ENCODE measurements at places on chromosomes 12 and 14. TPM values are rescaled to one million over a fixed set of nuclear protein-coding genes. Genes with fewer than 3 reads are reported as not detected.

DNA sequence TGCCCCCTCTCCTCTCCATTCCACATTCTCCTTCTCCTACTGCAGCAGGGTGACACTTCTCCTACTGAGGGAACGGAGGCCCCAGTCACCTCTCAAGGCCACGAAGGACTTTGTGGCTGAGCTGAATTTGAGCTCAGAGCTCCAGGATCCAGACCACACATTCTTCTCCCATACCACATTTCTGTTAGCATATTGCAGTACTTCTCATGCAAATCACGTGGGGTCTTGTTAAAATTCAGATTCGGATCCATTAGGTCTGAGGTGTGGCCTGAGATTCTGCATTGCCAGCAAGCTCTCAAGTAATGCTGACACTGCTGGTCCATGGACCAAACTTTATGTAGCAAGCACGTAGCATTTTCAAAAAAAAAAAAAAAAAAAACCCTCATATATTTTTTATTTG is 9.6 kb upstream of the IFI27L2 start:
- no peak for DNase-seq

DNA sequence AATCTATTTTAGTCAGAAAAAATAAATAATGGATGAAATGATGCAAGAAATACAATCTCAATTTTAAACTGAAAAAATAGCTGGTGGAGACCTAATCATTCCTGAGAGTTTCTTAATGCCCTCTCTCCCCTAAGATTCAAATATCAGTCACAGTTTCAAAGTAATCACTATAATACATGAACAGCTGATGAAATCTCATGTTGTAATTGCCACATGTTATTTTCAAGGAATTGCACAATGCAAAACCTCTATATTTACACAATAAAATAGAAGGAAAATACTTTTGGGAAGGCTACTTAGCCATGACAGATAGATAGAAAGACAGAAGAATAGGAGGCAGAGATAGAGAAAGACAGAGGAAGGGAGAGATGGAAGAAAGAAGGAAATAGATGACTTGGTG is 18.2 kb downstream of the IFNG-AS1 start:
- DNase-seq = no peak

DNA sequence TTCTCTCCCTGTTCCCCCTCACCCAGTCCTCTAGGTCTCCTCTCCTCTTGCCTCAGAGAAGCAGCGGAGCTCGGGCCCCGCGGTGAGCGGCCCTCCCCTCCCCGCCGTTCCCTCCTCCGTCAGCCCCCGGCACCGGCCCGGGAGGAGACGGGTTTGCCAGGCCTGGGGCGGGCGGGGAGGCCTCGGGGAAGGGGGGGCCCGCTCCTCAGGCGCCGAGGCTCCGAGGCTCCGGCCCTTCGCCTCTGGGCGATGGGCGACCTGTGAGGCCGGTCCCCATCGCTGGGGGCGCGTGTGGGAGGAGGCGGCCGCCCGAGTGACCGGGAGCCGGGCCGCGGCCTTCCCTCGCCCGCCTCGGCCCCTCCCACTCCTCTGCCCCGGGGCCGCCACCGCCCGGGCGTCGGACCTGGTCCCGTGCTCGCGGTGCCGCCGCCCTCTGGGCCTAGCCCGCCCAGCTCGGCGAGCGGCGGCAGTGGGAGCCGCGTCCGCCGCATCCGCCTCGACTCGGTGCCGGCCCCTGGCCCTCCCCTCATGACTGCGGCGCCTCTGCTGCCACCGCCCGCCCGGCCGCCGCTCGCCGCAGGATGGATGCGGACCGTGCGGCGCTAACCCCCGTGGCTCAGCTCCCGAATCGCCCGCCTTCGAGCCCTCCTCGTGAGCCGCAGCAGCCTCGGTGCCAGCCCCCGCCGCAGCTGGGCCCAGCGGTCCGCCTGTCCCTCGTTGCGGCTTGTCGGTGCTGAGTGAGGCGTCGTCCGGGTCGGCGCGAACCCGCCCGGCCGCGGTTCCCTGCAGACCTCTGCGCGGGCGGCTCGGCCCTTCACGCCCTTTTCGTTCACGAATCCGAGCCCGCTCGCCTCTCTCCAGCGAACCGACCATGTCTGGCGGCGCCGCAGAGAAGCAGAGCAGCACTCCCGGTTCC is 574 bp downstream of the WNK1 start:
- DNase-seq = peak; percentile 82

DNA sequence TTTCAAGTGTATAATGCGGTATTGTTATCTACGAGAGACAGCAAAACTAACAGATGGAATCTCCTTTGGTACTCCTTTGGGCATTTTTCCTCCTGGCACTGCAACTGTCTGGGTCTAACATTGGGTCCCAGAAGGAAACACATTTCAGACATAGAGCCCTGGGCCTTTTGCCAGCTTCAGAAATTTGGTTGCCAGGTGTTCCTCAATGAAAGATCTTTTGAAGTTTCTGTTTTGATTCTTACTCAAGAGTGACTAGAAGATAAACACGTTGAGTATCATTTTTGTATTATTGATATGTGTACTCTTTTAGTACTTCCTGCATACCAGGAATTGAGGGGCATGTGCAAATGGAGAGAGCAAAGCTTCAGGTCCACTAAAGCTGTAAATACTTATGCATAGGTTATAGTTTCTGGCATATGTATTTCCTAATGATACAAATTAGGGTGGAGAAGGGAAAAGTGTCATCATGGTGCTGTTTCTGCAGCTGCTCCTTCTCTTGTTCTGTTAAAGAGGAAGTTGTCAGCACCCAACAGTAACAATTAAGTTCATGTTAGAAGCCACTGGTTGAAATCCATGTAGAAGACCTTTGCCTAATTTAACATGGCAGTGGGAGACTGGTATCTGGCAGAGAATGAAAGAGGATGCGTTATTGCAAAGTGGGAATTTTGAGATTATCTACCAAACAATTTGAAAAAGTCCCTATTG is 53.5 kb downstream of the SLC38A6 start:
- DNase-seq = peak; percentile 41

GRCh38 chr14:85319998-85320630 is 209.8 kb upstream of the FLRT2 start:
- no peak for DNase-seq

DNA sequence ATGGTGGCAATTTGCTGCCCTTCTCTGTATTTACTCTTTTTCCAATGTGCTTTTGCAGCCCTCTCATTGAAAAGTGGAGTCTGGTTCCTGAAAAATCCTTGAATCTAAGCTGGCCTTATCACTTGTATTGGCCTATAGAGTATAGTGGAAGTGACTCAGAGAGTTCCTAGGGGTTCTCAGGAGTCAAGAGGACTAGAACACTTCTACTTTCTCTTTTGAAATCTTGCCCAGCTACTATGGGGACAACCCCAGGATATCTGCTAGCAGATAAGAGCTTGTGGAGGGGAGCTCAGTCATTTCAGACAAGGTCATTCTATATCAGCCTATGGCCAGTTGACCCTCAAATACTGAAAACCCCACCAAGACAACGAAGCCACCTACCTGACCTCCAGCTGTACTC is 26.7 kb upstream of the WSCD2 start:
- DNase-seq = no peak

DNA sequence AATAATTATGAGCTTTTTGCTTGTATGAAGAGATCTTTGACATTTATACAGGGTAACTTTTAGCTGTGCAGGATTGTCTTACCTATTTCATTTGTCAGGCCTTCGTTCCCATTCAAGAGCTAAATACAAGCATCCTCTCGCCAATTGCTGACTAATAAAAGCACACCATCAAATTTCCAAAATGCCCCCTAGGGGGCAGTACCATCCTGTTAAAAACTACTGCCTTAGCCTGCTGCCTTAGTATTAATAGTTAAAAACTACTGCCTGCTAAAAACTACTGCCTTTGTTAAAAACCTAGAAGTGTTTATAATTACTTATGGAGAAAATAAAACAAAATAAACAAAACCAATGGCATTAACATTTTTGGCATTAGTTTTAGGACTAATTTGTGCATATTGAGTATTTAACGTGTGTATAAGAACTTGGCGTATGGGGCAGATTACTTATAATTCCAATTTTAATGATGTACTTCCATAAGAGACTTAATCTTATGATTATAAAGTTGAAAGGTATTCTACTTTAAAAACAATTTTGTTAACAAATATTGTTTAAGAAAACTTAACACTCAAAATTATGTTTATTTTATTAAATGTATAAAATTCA is 3.0 kb upstream of the IFI27L2 start:
- no peak for DNase-seq

GRCh38 chr12:118034429-118035189 is 18.1 kb downstream of the RFC5 start:
- no peak for DNase-seq

- DNase-seq = no peak
Observed at GRCh38 chr14:39109893-39110715, 4.0 kb upstream of the GEMIN2 start.

- no peak for DNase-seq
Observed at GRCh38 chr14:99395909-99396530, 84.6 kb downstream of the SETD3 start.

GRCh38 chr14:99393059-99393655 is 87.5 kb downstream of the SETD3 start:
- no peak for DNase-seq

DNA sequence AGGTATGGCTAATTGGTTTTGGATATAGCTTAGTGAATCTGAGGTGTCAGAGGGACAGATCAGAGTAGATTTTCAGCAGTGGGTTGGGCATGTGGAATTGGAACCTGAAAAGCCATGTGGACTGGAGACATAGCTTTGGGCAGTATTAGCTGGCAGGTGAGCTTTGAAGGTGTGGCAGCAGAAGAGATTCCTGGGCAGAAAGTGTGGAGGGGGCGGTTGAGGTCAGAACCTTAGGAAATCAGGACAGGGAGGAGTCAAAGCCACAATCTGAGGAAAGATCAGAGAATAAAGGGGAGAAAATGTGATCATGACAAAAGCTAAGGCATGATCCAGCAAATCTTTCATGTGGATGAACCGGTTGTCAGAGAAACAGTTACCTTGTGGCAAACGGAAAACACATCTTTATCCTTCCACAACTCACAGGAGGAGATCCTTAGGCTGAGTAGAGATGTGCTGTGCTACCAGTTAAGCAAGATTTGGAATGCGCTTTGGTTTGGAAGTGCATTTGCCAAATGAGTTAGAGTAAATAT is 56.4 kb downstream of the PTGER2 start:
- no peak for DNase-seq

GRCh38 chr12:123388951-123389559 is 5.1 kb downstream of the KMT5A start:
- DNase-seq = no peak

DNA sequence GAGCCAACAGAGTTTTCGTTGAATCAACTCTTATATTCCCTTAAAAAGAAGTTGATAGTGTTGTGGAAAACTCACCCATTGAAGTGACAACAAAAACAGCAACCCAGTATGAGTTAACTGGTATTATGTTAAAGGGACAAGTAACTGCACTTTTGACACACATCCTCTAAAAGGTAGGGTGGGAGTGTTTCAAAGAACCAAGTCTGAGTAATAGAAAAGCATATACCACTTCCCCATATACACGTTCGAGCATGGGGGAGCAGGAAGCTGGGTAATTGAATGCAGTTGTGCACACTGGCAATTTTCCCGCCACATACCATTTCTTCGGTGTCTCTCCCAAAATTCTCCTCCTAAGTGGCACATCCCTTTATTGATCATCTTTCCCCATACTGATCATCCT is 31.5 kb downstream of the IFNG-AS1 start:
- no peak for DNase-seq

DNA sequence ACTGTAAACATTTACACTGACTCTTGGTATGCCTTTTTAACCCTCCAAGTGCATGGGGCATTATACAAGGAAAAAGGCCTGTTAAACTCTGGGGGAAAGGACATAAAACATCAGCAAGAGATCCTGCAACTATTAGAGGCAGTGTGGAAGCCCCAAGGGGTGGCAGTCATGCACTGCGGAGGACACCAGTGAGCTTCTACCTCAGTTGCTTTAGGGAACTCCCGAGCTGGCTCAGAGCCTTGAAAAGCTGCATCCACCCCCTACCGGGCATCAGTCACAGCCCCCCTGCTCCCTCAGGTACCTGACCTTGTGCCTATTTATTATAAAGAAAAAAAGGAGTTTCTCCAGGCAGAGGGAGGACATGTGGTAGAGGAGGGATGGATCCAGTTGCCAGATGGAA is 695.6 kb upstream of the LMO3 start:
- no peak for DNase-seq

- no peak for DNase-seq
Observed at GRCh38 chr12:49622501-49623141, 740 bp upstream of the PRPF40B start.

GRCh38 chr12:128114485-128114884 is 152.5 kb upstream of the TMEM132C start:
- no peak for DNase-seq

- DNase-seq = no peak
Observed at GRCh38 chr14:100605706-100606686, 18.8 kb upstream of the BEGAIN start.

DNA sequence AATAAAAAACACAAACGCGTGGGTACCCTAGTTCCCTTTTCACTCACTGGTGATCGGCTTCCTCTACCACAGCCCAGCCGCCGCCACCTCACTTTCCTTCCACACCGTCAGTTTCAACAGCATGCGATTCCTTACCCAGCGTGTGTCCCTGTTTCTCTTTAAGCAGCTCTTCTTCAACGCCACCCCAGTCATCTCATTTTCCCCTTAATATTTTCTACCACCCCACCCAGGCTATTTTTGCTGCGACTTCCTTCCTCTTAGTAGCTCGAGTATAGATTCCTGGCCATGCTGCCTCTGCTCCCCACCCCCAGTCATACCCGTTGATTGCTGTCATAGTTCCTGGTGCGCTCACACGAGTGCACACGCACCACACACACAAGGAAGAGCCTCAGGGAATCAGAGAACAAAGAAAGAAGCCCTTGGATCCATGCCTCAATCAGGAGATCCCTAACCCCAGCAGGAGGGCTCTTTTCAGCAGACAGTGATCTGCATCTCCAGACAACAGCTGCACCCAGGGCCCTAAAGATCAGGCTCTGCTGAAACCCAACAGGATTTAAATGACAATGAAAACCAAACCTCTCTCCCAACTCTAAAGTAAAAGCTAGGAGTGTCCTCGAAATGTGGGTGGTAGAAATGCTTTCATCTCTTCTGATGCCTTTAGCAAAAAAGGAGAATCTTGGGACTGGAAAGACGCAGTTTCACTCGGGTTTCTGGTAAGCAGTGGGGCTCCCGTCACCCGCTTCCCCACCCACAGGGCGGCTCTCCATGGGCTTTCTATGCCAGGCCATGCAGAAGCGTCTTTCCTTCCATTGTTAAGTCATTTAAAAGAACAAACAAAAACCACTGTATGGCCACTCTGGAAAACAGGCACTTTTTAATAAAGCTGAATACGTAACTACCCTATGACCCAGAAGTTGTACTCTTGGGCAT is 23.8 kb downstream of the VPS37B start:
- peak; percentile 77 for DNase-seq

The SPIC gene
- not detected for total RNA-seq

The TGM1 gene
- total RNA-seq = 5.9 TPM

The NGB gene
- total RNA-seq = not detected

The C12orf56 gene
- total RNA-seq = not detected

The SLCO1B1 gene
- not detected for total RNA-seq

The PAPLN gene
- total RNA-seq = 10.7 TPM

The GPR132 gene
- total RNA-seq = 7.2 TPM

The SLC8A3 gene
- total RNA-seq = 1.9 TPM

The OASL gene
- total RNA-seq = 21.1 TPM

The SDR9C7 gene
- total RNA-seq = not detected

The REM2 gene
- total RNA-seq = 0.83 TPM

Measured in lower lobe of right lung (tissue), 2 donors.